ENCODE measurements at places on chromosomes 7 and 10.

- DNase-seq, result no peak
Measured at GRCh38 chr7:28509251-28510025, 97.1 kb downstream of the CREB5 start.

DNA sequence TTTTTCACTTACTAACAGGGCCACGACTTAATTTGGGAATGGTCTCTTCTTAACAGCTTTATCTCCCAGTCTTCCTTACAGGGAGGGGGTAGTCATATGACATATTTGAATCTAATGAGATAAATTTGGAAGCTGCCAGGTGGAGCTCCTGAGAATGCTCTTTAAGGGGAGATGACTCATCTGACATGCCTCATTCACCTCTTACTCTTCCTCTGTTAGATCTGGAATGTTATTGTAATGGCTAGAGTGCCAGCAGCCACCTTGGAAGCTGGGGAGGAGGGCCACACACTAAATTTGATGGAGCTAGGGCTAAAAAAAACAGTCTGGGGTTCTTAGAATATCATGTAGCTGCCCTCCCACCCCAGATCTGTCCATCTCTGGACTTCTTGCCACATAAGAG is 22.7 kb downstream of the HECW1 start:
- DNase-seq, result no peak

DNA sequence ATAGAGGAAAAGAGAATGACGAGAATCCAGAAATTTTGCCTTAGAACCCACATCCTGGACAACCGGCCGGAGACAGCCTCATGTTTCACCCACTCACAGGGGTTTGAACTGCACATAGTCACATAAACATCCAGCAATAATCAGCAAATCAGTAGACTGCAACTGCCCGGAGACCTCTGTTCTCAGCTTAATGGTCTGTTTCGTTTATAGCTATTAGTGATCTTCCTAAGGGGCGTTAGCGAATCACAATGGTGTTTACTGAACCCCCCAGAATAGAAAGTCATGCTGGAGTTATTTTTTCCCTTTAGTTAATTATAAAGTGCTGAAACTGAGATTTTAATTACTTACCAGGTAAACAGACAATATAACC is 98.4 kb downstream of the SFMBT2 start:
- no peak for DNase-seq

DNA sequence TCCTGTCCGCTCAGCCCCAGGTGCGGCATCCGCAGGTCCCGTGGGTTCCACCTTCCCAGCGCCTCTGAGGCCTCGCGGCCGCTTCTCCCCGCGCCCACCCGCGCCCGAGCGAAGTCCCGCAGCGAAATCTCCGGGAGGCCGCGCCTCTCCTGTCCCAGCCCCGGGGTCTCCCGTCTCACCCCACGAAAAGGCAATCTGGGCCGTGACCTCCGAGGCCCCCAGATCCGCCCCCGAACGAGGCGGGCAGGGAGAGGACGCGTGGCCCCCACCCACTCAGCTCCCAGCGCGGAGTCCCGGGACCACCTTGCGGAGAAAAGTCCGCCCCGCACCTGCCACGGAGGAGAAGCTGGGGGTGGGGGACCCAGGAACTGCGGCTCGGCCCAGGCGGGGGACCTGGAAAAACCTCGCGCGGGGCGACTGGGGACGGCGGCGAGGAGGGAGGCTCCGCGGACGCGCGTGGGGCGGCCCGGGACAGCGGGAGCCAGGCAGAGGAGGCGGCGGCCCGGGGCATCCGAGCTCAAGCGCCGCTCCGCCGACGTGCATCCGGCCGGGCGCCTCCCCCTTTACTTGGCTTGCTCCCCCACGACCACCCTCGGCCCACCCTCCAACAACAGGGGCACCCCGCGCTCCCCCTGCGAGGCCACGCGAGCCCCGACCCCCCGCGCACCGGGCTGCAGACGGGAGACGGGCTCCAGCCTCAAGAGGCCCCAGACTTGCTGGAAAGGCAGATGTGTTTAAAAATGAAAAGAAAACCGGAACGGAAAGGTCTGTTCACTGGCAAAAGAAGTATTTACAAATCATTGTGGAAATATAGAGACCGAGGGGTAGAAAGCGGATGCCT is 33.0 kb upstream of the RNF32 start:
- no peak for DNase-seq

DNA sequence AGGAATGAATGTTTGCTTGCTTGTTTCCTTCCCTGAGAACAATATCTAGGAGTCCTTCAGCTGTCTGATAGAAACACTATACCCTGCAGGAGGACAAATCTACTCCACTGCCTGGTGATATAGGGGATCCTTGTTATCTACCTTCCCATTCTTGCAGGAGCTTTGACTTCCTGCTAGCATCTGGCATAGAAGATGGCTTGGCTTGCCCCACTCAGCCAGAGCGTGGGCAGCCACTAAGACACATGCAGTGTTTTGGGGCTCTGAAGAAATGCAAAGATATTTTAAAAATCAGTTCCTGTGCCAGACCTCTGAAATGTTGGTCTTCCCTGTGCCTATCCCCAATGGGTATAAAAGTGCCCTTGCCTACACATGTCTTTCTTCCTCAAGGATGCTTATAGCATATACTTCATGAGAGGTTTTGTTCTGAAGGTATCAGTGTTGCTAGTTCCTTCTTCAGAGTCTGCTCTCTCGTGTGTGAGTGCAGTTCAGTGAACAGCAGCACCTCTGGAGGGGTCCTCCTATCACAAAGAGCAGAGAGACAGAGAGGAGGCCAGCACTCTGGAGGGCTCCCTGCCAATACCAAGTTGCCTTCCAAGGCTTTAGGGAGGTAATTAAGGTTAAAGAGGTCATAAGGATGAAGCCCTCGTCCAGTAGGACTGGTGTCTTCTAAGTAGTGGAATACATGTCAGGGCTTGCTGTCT is 149.1 kb upstream of the CALCR start:
- DNase-seq, result no peak

DNA sequence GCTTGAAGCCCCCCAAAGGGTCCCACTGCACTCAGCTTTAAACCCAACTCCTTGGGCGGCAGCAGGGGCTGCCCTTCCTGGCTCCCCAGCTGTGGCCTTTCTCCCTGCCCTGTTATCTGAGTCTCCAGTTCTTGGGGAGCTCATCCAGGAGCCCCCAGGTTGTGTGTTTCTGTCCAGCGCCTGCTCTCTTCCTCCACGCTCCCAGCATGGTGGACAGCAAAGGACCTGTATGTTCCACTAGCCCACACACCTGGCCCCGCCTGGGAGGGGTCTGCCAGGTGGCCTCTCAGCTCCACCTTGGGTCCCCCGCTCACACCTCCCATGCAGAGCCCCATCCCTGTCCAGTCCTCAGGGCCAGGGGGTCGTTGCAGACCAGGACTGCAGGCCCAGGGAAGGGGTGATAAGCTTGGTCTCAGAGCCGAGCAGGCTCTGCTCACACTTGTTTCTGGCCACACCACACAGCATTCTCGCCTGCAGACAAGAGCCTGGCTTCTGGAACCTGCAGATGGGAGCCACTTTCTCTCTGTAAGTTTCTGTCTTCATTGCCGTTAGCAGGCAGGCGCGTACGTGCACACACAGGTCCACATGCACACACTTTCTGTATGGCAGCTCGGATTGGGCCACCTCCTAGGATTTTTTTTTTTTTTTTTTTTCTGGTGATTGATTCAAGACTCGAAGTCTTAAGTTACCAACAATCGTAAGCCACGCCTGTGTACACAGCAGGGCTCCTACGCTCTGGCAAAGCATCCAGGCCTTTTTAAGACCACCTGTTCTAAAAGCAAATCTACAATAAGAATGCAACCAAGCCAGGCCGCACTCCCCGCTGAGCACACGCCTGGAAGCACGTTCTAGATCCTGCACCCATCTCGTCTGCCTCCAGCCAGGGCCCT is 104.6 kb downstream of the CYTH3 start:
- DNase-seq, result no peak
